Omental fat pad (tissue), 4 donors: ENCODE measurements at places on chromosomes 5 and 9.

DNA sequence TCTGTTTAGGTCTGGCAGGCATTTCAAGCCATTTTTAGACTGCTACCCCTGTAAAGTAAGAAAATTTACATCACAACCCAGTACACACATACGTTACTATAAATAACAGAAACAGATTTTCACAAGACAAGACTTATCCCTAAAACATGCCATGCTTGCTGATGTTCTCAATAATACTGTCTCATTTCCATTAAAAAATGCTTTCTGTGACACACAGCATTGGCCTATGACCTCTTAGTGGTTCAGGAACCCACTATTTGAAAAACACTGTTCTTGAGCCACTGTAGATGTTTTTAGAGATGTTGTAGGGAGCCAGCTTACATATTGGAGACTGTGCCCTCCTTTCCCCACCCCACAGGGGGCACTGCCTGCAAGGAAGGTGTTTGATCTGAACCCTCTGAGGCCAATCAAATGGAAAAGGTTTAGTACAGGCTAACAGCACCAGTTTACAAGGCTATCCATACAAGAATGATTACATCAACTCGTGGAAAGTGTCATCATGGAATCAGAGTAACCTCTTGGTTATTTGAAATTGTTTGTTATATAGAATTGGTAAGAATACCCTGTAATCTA lies 30.8 kb downstream of the ZSWIM6 start:
- no peak for DNase-seq

DNA sequence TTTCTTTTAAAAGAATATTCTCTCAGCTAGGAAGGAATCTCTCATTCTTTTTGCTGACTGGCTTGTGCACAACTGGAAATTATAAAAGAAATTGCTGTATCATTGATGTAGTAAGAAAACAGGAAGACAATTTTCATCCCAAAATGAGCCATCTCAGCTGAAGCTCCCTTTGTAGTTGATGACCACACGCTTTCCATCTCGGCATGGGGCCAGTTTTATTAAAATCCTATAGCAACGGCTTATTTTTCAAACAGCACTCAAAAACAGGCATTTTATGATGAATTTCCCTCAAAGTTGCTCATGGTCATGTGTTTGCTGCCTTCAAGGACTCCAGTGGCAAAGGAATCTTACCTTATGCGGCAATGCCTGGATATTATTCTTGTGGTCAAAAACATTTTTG lies 62.4 kb upstream of the GLIS3 start:
- DNase-seq: no peak

DNA sequence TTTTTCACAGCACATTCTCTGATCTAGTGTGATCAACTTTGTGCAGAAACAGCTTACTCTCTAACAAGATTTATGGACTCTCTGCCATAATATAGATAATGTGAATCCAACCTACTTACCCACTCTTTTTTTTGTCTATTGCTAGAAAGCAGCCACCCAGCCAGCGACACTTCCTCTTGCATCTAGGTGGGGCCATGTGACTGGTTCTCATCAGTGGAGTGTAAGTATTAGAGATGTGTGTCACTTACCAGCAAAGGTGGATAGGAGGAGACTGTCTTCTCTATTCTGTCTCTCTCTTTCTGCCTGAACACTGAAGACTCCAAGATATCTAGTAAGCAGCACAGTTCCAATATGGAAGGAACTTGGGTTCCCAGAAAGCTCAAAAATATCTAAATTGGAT lies 174.8 kb downstream of the MCTP1 start:
- DNase-seq: no peak

DNA sequence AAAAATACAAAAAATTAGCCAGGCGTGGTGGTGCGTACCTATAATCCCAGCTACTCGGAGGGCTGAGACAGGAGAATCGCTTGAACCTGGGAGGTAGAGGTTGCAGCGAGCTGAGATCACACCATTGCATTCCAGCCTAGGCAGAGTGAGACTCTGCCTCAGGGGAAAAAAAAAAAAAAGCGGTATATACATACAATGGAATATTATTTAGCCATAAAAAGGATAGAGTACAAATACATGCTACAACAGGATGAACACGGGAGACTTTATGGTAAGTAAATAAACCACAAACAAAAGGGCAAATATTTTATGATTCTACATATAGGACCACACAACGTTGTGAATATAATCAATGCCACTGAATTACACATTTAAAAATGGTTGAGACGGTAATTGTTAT lies 5.2 kb downstream of the UBTD2 start:
- DNase-seq: no peak

DNA sequence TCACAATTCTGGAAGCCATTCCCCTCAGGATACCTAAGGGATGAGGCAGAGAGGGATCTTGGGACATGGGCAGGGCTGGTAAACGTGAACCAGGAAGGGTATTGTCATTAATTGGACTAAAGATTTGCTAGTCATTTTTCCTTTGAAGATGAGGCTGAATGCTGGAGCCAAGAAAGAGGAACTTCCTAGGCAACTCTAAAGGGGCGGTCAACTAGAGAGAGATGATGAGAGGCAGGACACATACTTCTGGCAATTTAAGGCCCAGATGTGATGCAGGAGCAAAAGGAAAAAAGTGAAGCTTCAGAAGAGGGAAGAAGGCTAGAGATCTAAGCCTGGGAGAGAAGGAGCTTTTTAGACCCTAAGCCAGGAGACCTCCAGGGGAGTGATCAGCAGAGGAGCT lies 5.6 kb downstream of the GBA2 start:
- no peak for DNase-seq

- no peak for DNase-seq
Observed at GRCh38 chr9:1994180-1994579, 21.0 kb upstream of the SMARCA2 start.

- DNase-seq: no peak
Observed at GRCh38 chr5:10009802-10010201, 239.9 kb downstream of the ATPSCKMT start.

DNA sequence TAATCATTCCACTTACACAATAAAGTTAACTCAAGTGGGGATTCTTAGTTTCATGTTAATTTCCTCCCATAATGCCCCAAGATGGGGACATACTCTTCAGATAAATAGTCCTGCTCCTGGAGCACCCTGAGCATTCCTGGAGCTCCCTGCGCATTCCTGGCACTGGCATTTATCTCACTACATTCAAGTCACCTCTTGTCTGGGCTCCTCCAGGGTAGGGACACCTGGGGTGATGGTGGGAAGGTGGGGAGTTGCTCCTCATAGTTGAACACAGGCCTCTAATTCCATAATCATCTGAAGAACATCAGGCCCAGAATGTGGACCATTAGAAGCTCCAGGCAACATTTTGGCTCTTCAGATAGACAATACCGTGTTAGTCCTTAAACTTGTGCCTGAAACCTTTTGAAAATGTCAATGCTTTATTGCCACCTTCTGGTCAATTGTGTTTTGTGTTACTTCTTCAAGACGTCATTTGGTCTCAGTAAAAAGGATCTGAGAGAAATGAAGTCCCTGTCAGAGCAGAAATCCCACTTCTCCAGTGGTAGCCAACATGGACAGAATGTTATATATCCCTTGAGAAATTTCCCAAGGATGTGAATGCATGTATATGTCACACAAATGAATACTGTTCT lies 14.2 kb upstream of the AGGF1 start:
- no peak for DNase-seq

GRCh38 chr5:135214897-135215616 lies 181.0 kb upstream of the PITX1 start:
- no peak for DNase-seq

DNA sequence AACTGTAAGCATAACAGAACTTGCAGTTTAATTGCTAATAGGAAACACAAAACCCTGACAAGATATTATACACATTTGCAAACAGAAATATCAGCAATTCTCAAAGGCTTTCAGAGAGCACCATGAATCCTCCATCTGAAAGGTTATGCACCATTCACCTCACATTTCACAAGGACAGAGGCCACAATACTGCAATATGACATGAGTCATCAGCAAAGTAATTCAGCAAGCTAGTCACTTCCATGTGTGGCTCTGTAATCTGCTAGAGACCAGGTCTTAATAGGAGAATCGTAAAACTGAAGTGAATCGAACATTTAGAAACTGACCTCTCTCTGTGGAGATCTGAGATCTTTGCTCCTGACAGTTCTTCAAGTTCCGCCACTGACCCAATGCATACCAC lies 28.3 kb downstream of the IARS1 start:
- DNase-seq: no peak

DNA sequence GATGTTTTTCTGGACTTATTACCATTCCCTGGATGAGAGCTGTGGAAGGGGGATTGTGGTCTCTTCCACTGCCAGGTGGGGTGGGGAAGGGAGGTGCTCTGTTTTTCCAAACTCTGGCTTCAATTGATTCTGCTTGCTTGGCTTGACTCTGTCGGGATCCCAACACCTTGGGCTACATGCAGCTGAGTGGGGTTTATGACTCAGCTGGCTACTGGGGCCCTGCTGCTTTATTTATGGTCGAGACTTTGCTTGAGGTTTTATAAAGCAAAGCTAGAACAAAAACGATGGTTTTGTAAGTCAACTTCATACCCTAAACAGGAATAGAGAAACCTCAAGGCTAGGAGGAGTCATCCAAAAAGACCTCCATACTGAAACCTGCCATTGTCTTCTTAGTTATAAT lies 76.3 kb downstream of the AOPEP start:
- DNase-seq: no peak

- DNase-seq: no peak
Observed at GRCh38 chr5:146339715-146340259, 1.1 kb downstream of the POU4F3 start.

DNA sequence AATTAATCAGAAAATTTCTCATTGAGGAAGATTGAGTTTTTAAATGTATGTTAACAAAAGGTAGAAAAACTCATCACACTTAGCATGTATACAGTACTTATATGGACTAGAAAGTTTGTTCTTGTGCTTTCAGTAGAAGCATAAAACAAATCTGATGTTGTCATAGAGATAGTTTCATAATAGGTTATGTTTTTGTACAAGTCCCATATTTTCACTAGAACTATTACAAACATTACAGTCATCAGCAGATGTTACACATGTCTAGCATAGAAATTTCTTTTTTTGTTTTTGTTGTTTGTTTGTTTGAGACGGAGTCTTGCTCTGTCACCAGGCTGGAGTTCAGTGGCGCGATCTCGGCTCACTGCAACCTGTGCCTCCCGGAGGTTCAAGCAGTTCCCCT lies 131.4 kb downstream of the COMMD10 start:
- DNase-seq: no peak

DNA sequence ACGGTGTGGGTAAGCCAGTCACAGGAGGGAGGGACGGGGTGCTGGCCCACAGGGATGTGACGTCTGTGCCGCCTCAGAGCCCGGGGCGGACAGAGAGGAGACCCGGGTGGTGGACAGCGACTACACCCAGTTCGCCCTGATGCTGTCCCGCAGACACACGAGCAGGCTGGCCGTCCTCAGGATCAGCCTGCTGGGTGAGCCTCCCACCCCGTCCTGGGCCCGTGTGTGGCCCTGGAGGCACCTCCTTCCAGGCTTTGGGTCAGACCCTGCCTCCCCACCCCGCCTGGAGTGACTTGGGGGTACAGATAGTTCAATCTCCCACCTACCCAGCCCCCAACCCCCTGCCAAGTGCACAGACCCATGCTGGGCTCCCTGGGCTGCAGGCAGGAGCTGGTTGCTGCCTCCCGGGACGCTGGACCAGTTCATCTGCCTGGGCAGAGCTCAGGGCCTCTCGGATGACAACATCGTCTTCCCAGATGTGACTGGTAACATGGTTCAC lies 1.7 kb downstream of the LCN12 start:
- DNase-seq: no peak

- DNase-seq: no peak
Observed at GRCh38 chr9:124411514-124412227, 3.6 kb downstream of the PSMB7 start.

DNA sequence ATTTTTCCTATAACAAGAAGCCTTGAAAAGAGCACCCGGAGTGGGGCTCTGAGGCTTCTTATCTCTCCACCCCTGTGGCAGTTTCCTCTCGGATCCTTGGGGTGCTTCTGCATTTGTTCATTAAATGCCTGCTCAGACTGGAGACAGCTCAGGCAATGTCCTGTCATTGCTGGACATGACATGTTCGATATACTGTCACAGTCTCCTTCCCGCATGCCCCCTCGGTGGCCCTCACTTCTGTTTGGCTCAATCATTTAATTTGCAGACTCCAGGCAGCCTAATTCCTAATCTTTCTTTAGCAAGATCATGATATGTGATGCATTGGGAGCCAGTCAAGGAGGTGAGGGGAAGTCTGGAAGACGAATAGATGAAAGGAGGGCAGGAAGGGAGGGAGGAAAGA lies 37.5 kb upstream of the CPEB4 start:
- DNase-seq: no peak

DNA sequence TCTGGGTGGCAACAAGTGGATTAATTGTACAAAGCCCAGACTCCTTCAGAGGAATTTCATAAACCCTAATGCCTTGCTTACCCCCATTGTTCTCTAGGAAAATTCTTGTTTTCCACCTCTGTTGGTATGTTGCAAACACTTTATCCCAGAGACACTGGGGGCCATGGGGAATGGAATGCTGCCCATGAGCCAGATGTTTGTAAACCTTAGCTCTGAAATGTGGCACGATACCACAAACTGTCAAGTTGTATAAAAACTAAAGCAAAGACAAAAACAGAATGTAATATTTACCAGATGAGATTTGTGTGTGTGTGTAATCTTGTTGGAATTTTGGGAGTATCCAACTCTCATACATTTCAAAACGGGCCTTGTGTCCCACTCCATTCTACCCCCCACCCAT lies 465.0 kb downstream of the EBF1 start:
- no peak for DNase-seq

- DNase-seq: no peak
Observed at GRCh38 chr5:149865746-149866145, 78.8 kb downstream of the PDE6A start.

GRCh38 chr9:99690573-99690972 lies 131.1 kb upstream of the NR4A3 start:
- no peak for DNase-seq

- DNase-seq: no peak
Observed at GRCh38 chr5:6347165-6347564, 31.2 kb downstream of the MED10 start.

GRCh38 chr9:122996586-122996985 lies 36.9 kb upstream of the GPR21 start:
- DNase-seq: no peak

GRCh38 chr9:92616199-92616641 lies 53.7 kb downstream of the IPPK start:
- no peak for DNase-seq

- no peak for DNase-seq
Observed at GRCh38 chr9:99556998-99557397, 264.7 kb upstream of the NR4A3 start.
